Osteocyte (in vitro differentiated cells): ENCODE measurements at places on chromosomes 2 and 18.
A peak's percentile ranks its signal among the peaks of the same experiment; 100 is the strongest.

GRCh38 chr2:240512666-240513535 lies 44.9 kb downstream of the ANKMY1 start:
- peak; percentile 79 for DNase-seq

DNA sequence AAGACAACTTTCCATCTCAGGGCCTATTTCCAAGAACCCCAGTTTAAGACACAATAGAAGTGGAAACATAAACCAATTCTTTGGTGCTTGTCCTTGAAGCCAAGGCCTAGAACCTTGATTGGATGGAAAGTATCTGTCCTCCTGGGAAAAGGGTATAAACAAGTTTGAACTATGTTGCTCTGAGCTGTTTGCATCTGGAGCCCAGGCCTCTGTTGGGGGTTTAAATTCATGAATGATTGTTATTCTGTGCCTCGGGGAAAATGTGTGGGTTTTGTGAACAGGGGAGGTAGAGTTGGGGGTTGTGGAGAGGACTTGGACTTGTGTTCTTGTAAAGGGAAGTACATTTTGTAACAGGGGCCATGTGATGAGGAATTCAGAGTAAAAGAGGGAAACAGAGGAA lies 406.1 kb downstream of the SLC4A3 start:
- DNase-seq = no peak

- no peak for DNase-seq
These were observed 192.5 kb upstream of the FAM98A start for GRCh38 chr2:33791625-33792024.

DNA sequence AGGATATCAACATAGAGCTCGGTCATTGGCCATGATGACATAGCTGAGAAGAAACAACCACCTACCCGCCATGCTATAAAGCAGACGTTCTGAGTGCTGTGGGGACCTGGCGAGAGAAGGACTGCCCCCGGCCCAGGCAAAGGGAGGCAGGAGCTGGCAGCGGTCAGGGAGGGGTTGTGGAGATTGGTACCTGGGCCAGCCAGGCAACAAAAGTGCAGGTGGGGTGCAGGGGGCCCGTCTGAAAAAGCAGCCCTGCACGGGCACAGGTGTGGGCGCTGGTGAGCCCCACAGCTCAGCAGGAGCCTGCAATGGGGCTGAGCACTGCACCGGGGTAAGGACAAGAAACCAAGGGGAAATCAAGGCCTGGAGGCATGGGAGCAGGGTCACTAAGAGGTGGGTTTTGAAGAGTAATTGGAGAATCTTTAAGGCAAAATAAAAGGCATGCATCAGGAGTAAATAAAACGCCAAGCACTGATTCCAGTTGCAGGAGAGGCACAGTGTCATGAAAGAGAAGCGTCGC lies 464.0 kb downstream of the EIPR1 start:
- no peak for DNase-seq

DNA sequence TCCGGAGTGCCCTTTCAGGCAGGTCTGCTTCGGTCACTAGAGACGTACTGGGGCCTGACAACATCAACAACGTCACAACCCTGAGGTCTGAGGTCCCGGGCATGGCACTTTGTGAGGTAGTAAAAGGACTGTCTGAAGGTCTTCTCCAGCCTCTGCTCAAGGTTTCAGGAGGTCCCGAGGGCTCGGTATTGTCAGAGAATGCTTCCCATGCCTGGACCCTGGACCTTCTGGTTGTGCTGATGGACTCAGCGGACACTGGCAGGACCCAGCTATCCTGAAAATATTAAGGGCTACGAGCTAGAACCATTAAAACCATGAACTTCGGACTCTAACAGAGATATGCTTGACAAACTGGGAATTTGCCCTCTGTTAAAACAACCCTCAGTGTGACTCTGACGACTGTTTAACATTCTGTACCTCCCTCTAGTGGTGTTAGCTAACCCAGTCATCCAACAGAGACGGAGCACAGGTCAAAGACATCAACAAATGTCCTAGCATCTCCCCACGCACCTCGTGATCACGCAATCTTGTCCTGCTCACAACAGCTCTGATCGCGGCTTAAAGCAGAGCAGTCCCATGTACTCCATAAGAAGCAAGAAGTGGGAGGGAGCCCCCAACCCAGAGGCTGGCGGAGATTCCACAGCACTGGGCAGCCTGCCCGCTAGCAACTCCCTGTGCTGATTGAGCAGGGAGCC lies 96.5 kb downstream of the CCDC93 start:
- no peak for DNase-seq

- DNase-seq = peak; percentile 69
These were observed 47.8 kb downstream of the FAM168B start for GRCh38 chr2:131045286-131046027.
